Urothelium cell line (cell line): ENCODE measurements at places on chromosomes 2 and 18.

- DNase-seq, result peak; percentile 78
Measured at GRCh38 chr2:241561832-241562231, 3.3 kb downstream of the BOK start.

DNA sequence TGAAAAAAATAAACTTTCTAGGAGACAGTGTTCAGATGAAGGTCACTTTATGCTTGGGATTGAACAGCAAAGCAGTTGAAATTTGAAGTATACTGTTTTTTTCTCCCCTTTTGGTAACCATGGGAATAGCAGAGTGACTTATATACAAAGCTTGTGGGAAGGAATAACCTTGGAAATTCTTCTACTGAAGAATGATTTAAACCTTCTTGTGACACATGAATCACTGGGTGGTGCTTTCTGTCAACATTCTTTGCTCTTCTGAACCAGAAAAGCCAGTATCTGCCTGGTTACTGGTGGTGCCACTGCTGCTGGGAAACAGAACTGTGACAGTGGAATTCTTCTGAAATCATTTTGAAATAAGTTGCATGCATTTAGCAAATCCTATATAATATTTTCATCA, 39.4 kb upstream of the RND3 start:
- DNase-seq, result peak; percentile 67

- DNase-seq, result no peak
Measured at GRCh38 chr2:84052913-84053312, 406.2 kb downstream of the SUCLG1 start.

DNA sequence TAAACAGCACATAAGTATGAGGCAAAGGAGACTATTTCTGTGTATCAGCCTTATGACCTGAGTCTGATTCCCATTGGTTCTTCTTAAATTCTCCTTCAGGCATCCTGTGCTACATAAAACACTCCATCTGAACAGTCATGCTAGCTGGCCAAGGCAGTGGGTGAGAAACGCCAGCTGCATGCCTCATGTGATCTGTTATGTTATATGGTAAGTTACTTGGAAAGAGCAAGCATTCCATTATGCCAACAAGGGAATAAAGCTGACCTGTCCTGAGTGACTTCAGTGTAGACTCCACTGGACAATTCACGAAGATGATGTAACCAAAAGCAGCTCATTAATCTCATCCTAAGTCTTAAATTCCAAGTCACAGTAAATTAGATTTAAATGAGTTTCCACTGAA, 216.5 kb upstream of the FN1 start:
- no peak for DNase-seq

GRCh38 chr2:65881592-65881991, 449.2 kb upstream of the SPRED2 start:
- no peak for DNase-seq

DNA sequence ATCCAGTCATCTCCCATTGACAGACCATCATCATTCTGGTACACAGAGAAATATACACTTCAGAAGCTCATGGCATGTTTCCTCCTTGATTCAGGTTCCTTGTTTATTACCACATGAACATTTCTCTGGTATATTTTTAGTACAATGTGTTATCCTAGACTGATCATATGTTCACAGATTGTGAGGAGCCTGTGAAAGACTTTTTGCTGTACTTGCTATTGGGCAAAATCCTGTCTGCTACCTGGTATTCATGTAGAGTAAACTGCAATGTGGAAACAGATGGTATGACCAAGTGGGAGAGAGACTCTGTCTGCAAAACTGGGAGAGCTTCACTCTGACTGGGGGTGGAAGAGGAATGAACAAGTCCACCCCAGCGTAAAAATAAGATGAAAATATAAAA, 657.2 kb downstream of the IRS1 start:
- no peak for DNase-seq

GRCh38 chr2:147224070-147224469, 620.8 kb upstream of the ACVR2A start:
- DNase-seq, result no peak

DNA sequence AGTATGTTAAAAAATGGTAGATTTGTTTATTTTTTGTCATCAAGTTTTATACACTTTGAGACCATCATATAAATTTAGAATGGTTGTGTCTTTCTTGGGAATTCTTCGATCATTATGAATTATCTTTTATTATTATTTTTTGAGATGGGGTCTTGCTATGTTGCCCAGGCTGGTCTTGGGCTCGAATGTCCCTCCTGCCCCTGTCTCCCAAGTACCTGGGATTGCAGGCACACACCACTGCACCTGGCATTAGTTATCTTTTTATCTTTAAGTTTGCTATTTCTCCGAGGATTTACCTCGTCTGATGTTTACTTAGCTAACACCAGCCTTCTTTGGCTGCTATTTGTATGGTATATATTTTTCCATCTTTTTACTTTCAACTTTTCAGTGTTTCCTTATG, 100.0 kb downstream of the BIRC6 start:
- DNase-seq, result no peak

DNA sequence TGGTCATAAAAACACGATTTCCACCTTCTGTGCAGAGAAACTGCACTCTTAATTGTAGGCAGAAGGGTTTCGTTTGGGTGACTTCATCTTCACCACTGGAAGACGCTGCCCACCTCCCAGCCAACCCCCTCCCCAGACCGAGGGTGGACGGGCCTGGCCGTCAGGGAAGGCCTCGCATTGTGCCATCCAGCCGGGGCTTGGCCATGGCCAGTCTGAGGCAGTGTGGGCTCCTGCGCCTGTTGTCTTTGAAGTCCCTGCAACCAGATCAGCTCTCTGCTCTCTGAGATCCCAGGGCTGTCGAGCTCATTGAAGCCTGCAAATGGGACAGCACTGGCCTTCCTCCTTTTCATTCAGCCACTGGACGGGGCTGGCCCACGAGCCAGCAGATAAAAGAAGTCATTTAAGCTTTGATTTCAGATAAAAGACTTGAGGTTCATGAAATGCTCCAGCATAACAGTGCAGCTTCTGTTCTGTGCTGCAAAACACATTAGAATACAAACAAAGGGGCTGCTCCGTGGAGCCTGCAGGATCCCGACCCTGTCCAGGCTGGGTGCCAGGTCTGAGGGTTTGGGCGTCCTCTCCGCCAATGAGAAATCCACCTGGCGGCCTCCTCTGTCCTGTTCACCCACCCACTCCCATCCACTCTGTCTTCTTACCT, 253.5 kb downstream of the LDLRAD4 start:
- DNase-seq, result no peak

DNA sequence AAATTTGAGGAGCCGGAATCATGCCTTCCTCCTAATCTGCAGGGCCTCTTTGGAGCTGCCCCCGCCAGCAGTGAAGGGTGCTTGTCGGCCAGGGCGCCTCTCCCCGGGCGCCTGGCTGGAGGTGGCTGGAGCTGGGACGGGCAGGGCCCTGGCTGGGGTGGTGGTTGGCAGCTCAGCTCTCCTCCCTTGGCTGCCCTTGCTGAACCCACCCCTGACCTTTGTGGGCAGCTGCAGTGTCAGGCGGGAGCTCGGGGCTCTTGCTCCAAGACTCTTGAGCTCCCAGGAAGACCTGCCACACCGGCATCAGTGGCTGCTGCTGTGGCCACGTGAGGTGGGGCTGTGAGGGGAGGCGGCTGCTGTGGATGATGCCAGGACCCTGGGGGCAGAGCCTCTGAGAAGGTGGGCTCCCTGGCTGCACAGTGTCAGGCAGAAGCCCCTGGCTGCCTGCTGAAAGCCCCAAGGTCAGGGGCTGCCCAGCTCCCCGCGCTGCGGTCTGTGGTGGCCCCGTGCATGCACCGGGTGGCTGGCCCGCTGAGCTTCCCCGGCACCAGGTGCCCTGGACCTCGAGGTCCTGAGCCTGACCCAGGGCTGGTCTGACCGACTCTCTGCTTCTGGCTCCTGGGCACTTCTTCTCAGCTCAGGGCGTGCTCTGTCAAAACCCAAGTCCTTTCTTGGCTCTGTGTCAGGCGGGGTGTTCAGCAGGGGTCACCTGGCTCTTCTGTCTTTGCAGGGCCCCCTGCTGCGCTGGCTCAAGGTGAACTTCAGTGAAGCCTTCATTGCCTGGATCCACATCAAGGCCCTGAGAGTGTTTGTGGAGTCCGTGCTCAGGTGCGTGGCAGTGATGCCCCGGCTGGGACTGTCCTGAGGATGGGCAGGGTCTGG, 34.5 kb downstream of the PDIA6 start:
- no peak for DNase-seq

- DNase-seq, result no peak
Measured at GRCh38 chr2:238870261-238870660, 22.4 kb downstream of the TWIST2 start.

GRCh38 chr2:44310287-44310686, 35.0 kb downstream of the SLC3A1 start:
- no peak for DNase-seq

DNA sequence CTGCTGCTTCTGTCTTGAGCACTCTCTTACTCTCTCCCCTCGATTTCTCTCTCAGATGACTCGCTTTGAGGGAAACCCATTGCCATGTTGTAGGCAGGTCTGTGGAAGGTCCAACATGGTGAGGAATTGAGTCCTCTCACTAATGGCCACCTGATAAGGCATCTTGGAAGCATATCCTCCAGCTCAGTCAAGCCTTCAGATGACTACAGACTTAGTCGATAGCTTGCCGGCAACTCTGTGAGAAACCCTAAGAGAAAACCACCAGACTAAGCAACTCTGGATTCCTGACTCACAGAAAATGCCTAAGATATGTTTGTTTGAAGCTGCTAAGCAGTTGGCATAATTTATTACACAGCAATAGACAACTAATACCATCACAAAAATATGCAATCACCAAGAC, 51.2 kb downstream of the WDR75 start:
- DNase-seq, result no peak

DNA sequence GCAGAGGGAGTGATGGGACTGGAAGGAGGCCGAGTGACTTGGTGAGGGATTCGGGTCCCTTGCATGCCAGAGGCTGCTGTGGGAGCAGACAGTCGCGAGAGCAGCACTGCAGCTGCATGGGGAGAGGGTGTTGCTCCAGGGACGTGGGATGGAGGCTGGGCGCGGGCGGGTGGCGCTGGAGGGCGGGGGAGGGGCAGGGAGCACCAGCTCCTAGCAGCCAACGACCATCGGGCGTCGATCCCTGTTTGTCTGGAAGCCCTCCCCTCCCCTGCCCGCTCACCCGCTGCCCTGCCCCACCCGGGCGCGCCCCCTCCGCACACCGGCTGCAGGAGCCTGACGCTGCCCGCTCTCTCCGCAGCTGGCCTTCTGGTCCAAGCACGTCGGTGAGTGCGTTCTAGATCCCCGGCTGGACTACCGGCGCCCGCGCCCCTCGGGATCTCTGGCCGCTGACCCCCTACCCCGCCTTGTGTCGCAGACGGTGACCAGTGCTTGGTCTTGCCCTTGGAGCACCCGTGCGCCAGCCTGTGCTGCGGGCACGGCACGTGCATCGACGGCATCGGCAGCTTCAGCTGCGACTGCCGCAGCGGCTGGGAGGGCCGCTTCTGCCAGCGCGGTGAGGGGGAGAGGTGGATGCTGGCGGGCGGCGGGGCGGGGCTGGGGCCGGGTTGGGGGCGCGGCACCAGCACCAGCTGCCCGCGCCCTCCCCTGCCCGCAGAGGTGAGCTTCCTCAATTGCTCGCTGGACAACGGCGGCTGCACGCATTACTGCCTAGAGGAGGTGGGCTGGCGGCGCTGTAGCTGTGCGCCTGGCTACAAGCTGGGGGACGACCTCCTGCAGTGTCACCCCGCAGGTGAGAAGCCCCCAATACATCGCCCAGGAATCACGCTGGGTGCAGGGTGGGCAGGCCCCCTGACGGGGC, 4.6 kb downstream of the PROC start:
- no peak for DNase-seq
